ENCODE measurements at places on chromosomes 7 and 10. TPM values are rescaled to one million over a fixed set of nuclear protein-coding genes. Genes with fewer than 3 reads are reported as not detected.

- DNase-seq = no peak
These were observed 938 bp upstream of the CADPS2 start for GRCh38 chr7:122887198-122887597.

- DNase-seq = no peak
These were observed 22.2 kb upstream of the RASSF4 start for GRCh38 chr10:44937196-44938005.

- no peak for DNase-seq
These were observed 11.9 kb upstream of the ERVW-1 start for GRCh38 chr7:92489634-92490033.

GRCh38 chr10:31756729-31757110 is 171.9 kb downstream of the ARHGAP12 start:
- no peak for DNase-seq

DNA sequence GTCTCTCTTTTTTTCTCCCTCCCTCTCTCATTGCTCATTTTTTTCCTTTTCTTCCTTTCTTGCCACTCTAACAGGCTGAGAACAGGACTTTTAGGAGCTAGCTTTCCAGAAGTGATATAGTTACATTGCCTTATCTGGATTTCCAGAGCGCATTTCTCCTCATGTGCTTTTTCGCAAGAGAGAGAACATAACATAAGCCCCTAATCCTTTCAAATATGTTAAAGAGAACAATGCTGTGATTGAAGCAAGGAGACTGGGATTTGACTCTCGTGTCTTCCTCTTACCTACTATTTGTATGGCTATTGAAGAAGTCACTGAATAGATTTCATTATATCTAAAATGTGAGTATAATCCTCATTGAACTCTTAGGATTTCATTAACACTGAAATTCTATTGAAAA is 101.2 kb upstream of the PRPS1L1 start:
- DNase-seq = no peak

DNA sequence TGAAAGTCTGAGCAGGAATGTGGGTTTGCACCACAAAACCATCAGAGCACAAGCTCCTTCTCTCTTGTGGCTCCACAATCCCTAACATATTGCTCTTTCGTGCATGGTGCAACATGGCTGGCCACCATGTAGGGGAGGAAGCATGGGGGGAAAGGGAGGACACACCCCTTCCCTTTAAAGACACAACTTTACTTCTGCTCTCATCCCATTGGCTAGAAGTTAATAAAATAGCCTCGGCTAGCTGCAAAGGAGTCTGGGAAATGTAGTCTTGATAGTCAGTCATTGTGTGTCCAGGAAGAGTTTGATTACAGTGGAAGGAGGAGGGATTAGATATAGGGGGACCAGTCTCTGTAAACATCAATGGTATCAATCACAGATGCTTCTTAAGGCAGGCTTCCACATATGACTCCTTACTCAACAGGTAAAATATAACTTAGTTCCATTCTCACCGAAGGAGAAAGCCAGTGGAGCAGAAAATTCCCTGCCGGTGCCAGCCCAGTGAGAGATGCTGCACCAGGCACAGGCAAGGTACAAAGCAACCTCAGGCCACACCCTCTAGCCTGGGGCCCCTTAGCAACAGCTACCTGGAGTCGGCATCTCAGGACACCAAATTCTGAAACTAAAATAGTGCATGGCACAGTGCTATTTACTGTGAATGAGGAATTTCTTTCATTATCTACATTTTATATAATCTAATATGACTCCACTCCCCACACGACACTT is 124.7 kb upstream of the CTBP2 start:
- DNase-seq = no peak

DNA sequence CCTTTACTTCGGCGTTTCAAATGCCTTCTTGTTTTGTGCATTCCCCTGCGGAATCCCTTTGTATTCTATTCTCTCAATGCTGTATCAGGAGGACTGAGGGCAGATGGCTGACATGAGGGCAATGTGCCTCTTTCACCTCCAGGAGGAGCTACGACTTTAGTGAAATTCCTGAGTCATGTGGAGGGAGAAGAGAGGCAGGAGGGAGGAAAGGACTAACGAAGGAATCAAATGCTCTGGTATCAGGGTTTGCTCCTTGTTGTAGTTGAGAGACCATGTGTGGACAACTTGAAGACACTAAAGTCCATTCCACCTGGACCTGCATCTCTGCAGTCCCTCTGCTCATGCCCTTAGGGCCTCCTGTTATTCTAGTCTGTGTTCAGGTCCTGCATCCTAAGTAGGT is 40.2 kb upstream of the PRSS58 start:
- no peak for DNase-seq

DNA sequence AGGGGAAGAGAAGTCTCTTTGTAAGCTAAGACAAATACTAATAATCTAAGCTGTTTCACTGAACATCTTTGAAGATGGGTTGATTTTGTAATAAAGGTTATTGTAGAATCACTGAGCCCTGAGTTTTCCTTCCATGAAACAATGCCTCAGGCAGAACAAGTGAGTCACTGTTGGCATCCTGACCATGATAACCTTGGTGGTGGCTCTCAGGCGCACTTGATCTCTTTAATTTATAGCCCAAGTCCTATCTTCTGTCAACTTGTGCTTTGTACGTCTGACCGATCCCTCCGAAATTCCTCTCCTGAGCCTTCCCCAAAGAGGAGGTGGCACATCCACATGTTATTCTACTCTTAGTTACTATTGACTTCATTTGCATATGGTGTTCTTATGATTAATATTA is 812.9 kb downstream of the REEP3 start:
- DNase-seq = no peak

DNA sequence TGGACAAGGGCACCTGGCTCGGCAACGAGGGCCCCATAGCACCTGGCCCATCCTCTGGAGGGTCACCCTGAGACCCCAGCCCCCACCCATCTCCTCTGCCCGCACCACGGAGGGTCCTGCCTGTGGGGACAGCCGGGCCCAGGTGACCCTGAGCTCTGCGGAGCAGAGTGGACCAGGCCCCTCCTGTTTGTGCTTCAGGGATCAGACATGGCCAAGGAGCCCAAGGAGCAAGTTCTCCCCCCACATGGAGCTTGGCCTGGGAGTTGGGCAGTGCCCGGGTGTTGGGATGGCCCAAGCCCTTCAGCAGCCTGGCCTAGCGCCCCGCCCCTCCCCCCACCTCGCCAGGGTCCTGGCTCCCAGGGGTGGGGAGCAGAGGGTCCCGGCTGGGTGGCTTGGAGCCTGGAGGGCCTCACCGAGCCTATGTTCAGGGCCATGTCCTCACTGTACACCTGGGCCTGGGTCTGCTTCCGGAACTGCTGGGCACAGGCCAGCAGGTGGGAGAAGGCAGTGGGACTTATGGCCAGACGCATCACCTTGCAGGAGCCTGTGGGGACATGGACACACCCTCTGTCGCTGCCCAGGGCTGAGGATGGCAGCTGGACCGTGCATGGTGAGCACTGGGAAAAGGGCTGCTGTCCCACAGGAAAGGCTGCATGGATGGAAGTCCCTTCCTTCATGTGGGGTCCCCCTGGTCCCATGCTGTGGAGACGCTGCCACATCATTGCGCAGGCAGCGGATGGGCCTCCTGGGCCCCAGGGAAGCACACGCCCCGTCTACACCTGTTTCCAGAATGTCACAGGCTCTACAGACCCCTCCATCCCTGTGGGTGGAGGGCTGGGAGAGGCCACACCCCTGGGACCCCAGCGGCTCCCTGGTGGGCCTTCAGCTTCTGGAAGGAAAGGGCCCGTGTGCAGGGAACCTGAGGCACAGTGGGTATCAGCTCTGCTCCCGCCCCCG is 49.2 kb upstream of the NKX6-2 start:
- no peak for DNase-seq

DNA sequence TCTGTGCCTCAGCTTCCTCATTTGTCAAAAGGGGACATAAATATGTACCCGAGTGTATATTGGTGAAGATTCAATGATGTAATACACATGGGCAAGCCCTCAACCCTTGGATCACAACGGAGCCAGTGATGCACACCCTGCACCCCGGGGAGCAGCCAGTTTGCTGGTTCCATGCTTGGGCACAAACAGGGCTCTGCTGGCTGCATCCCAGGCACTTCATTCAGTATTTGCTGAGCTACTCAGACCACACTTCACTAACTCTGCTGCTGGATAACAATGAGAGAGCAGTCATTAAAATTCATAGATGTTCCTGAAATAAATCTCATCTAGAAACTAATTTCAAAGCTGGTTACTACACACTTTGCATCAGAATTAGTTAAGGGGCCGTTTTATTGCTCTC is 72.0 kb downstream of the SCRN1 start:
- no peak for DNase-seq

DNA sequence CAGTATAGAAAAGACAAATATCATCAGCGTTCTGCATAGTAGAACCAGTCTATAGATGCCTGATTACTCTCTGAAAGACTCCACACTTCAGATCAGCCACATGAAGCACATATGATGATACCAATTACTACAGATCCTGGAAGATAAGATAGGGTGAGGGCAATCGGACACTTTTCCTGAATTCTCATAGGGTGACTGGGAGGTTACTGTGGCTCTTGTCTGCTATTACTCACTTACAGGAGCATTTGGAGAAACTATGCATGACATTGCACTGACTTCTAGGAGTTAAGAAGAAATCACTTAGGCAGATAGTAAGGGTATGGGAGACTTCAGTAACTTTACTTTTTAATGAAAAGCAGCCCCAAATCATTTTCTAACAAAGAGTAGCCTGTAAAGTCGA is 1140.9 kb downstream of the XPNPEP1 start:
- no peak for DNase-seq

DNA sequence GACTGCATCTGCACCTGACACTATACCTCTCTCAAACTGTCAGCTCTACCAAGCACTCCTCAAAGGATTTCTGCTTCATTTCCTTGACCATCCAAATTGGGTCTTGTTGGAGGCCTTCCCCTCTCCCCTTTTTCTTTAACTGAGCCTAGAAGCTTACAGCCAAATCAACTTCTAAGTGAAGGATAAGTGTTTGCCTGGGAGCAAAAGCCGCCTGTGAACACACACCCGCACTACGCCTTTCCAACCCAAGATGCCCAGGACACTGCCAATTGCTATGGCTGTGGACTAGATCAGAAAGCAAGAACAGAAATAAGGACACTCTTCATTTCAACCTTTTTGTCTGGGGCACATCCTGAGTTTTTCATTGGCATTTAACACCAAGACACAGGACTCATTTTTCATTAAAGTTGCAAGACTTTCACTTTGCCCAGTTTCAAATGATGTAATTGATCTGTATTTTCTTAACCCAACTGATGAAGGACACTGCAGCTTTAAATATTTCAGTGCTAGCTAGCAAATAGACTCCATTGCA is 52.8 kb downstream of the CPEB3 start:
- no peak for DNase-seq

DNA sequence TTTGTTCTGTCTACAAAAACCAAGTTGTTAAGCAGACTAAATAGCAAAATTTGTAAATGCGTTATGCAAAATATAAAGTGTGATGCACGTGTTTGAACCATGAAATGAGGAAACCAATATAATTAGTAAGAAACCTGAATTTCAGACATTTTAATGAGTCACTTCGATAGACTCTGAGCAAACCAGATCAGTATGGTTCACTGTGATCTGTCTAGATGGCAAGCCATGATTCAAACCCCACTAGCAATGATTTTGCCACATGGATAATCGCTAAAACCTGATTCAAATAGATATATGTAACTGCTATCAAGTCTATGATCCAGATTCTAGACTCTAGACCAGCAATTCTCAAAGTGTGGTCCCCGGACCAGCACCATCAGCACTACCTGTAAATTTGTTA is 24.8 kb downstream of the ZC3HAV1 start:
- no peak for DNase-seq

DNA sequence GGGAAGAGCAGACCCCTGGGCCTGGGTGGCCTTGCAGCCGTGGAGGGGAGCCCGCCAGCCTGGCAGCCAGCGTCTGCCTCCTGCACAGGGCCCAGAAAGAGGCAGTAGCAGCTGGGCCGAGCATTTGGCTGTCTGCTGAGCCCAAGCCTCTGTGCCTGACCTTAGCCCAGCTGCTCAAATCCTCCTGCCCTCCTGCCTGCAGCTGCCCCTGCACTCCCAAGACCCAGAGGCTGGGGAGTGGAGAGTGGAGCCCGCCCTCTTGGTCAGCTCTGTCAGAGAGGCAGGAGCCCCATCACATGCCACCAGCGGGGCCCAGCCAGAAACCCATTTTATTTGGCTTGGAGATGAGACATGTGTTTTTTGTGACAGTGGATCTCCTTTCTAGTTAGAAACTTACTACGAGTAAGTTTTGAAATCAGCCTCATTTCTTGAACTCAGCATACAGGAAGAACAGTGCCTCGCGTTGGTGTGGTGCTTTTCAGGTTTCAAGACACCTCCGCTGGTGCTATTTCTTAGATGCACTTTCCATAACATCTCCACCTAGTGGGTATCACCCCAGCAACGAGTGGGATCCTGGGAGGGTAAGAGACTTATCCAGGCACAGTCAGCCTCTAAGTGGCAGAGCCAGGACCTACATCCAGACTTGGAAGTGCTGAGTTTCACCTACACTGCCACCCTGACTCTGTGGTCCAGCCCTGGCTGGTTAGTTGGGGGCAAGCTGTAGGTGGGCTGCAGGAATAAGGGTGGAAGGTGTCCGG is 477.1 kb downstream of the RPS24 start:
- DNase-seq = no peak

DNA sequence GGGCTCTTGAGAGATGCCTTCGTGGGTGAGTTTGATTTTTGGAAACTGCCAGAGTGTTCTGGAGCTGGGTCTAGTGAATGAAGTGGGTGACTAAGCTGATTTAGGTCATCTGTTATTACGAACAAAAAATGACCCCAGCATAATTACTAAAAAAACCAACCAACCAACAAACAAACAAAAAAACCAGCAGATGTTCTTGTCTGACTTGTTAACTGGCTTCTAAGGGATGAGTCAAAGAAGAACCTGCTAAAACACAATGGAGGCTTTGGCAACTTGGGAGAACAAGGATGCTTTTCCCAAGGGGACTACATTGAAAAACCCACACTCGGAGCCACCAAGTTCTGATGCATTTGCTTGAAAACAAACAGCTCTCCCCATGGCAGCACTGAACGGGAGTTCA is 11.5 kb downstream of the TACR2 start:
- DNase-seq = no peak

The PON1 gene
- total RNA-seq = not detected

The KIAA1549 gene
- total RNA-seq = 0.40 TPM
